ENCODE measurements at places on chromosomes 16 and 17. TPM values are rescaled to one million over a fixed set of nuclear protein-coding genes. Genes with fewer than 3 reads are reported as not detected.

DNA sequence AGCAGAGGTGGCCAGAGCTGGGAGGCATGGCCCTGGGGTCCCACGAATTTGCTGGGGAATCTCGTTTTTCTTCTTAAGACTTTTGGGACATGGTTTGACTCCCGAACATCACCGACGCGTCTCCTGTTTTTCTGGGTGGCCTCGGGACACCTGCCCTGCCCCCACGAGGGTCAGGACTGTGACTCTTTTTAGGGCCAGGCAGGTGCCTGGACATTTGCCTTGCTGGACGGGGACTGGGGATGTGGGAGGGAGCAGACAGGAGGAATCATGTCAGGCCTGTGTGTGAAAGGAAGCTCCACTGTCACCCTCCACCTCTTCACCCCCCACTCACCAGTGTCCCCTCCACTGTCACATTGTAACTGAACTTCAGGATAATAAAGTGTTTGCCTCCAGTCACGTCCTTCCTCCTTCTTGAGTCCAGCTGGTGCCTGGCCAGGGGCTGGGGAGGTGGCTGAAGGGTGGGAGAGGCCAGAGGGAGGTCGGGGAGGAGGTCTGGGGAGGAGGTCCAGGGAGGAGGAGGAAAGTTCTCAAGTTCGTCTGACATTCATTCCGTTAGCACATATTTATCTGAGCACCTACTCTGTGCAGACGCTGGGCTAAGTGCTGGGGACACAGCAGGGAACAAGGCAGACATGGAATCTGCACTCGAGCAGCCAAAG, 2.3 kb downstream of the CSF3 start:
- no peaks in the 10 kb centered on the region for H3K27me3 ChIP-seq
- peaks cover 61% of the 10 kb centered on the region for H3K4me1 ChIP-seq

DNA sequence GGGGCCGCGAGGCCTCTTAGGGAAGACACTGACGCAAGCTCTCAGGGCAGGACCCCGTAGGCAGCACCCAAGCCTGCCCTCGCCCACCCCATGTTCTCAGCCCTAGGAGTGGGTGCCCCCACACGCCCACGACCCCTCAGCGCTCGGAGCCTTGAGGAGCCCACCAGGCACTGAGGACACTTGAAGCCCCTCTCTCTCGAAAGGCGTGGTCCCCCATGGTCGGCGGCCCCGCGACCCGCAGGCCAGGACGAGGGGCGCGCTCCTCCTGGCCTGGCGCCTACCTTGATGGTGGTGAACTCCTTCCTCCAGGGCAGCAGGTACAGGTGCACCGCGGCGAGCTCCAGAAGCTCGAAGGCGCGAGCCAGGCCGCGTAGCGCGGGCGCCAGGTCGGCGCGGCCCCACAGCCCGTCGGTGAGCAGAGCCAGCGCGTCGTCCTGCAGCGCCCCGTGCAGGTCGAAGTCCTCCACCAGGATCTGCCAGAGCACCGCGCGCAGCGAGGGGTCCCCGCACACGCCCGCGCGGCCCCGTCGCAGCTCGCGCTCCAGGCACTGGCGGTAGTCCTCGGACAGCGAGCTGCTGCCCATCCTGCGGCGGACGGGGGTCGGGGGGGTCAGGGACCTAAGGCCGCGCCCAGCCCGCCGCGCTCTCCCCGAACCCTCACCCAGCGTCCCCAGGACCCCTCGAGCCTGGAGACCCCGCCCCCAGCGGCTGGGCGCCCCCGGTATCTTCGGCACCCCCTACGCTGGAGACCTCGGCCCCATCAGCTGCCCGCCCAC, 668 bp downstream of the SPATA2L start:
- no peaks in the 10 kb centered on the region for H3K36me3 ChIP-seq
- H3K27ac ChIP-seq = peak overlapping the region; percentile 89
- H3K27me3 ChIP-seq = no peaks in the 10 kb centered on the region
- peak; percentile 76 for DNase-seq
- peaks cover 28% of the 10 kb centered on the region for H3K4me1 ChIP-seq
- peak overlapping the region; percentile 75 for H3K4me3 ChIP-seq

DNA sequence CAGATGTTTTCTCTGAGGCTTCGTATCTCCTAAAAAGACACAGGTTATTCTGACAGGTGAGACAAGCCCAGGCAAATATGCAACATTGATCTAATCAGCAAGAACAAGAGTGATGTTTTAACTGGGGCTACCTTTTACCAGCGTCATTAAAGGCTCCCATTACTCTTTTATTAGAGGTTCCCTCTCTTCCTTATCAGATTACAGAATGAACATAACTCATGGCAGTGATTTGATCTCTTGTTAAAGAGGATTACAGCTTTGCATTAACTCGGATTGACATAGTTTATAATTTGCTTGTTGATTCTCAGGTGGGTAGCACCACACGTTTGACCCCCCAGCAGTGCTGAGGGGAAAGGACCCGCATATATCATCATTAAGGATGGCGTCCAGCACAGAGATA, 90.5 kb downstream of the AATF start:
- no peaks in the 10 kb centered on the region for H3K36me3 ChIP-seq
- H3K27me3 ChIP-seq = no peaks in the 10 kb centered on the region
- DNase-seq = no peak
- no peak overlapping the region for H3K4me3 ChIP-seq
- H3K4me1 ChIP-seq = no peaks in the 10 kb centered on the region

DNA sequence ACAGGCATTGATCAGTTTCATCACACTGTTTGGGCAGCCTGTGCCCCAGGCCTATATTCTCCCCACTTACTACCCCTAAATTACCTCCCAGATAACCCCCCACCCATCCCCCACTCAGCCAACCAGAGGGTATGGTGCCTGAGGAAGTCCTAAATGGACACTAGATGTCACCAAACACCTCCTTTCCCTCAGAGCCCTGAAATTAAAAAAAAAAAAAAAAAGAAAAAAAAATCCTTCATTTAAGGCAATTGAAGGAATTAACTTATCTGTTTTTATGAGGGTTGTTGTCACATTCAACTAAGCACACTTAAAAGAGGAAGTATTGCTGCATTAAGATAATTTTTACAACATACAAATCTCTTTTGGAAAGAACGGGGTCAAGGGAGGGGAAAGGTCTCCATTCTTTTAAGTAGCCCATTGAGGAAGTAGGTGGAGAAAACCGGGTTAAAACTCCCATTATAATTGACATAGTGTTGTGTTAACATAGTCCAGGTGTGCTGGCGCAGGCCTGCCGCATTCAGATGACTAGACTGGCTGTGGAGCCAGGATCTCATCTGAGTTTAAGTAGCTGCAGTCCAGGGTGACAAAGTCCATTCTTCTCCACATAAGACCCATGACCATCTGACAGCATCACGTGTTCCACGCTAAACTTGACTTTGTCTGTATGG, 46.3 kb downstream of the SNX11 start:
- H3K27me3 ChIP-seq = peaks cover 8% of the 10 kb centered on the region
- no peaks in the 10 kb centered on the region for H3K36me3 ChIP-seq
- H3K4me3 ChIP-seq = no peak overlapping the region
- peaks cover 6% of the 10 kb centered on the region for H3K4me1 ChIP-seq
- peak; percentile 51 for DNase-seq
- H3K27ac ChIP-seq = no peak overlapping the region

DNA sequence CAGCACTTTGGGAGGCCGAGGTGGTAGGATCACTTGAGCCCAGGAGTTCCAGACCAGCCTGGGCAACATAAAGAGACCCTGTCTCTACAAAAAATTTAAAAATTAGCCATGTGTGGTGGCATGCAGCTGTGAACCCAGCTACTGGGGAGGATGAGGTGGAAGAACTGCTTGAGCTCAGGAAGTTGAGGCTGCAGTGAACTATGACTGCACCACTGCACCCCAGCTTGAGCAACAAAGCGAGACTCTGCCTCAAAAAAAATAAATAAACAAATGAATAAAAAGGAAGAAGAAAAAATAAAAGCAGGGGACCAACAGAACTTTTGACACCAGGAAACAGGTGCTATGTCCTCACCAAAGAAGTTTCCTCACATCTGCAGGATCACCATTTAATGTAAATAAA, 14.2 kb downstream of the TERF2 start:
- no peak overlapping the region for H3K4me3 ChIP-seq
- no peak for DNase-seq
- no peaks in the 10 kb centered on the region for H3K27me3 ChIP-seq
- H3K27ac ChIP-seq = no peak overlapping the region

The MYH8 gene
- total RNA-seq = not detected

The FAM20A gene
- total RNA-seq = 26.8 TPM

The CDH5 gene
- 26.3 TPM for total RNA-seq
